ENCODE measurements at places on chromosomes 2 and 18.

GRCh38 chr18:8501044-8501443 lies 108.2 kb upstream of the RAB12 start:
- no peaks in the 10 kb centered on the region for H3K4me1 ChIP-seq
- no peak for DNase-seq
- H3K27ac ChIP-seq: no peak overlapping the region
- no peaks in the 10 kb centered on the region for H3K36me3 ChIP-seq
- H3K27me3 ChIP-seq: no peaks in the 10 kb centered on the region
- no peak overlapping the region for H3K4me3 ChIP-seq

DNA sequence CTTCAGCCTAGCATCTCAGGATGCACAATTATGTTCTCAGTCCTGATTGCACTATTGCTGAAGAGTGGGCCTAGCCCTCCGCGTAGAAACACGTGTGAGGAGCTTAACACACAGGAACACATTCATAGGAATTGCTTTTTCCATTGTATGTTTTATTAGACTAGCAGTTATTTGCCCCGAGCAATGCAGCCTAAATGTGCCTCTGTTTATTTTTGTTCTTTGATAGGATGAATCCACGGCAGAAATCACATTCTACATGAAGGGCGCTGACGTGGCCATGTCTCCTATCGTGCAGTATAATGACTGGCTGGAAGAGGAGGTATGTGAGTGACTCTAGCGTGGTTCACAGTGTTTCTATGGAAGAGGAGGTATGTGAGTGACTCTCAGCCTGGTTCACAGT lies 65.9 kb upstream of the NFATC1 start:
- peaks cover 4% of the 10 kb centered on the region for H3K36me3 ChIP-seq
- H3K4me3 ChIP-seq: no peak overlapping the region
- peaks cover 10% of the 10 kb centered on the region for H3K4me1 ChIP-seq
- H3K27me3 ChIP-seq: no peaks in the 10 kb centered on the region
- no peak overlapping the region for H3K27ac ChIP-seq

DNA sequence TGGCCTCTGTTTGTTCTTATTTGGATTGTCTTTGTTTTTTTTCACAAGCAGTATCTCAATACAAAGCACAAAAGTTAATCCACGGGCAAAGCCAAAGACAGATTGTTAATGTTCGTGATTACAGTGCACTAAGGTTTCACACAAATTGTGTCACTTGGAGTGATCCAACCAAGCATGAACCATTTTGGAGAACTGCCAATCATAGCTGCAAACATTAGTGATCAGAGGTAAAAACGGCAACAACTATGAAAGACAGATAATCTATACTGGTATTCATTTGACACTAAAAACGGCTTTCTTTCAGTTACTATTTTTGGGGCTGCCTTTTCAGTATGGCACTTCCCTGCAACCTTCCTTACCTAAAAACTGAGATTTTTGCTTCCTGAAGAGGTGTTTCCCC lies 213.1 kb upstream of the GULP1 start:
- DNase-seq: no peak
- H3K27ac ChIP-seq: no peak overlapping the region
- H3K36me3 ChIP-seq: no peaks in the 10 kb centered on the region

DNA sequence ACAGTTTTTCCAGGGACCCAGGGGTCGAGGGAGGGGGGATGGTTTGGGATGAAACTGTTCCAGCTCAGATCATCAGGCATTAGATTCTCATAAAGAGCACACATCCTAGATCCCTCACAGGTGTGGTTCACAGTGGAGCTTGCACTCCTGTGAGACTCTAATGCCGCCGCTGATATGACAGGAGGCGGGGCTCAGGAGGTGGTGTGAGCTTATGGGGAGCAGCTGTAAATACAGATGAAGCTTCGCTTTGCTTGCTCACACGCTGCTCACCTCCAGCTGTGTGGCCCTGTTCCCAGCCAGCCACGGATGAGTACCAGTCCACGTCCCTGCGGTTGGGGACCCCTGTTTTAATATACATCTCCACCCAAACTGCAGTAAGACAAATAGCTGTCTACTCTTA lies 204.2 kb downstream of the AGAP1 start:
- no peak overlapping the region for H3K27ac ChIP-seq
- no peaks in the 10 kb centered on the region for H3K36me3 ChIP-seq
- DNase-seq: no peak
- H3K4me3 ChIP-seq: no peak overlapping the region

- no peaks in the 10 kb centered on the region for H3K27me3 ChIP-seq
- peaks cover 13% of the 10 kb centered on the region for H3K36me3 ChIP-seq
- no peak for DNase-seq
- H3K4me3 ChIP-seq: no peak overlapping the region
- peaks cover 9% of the 10 kb centered on the region for H3K4me1 ChIP-seq
- H3K27ac ChIP-seq: peak overlapping the region; percentile 24
Observed at GRCh38 chr2:190478572-190479195, 55.8 kb downstream of the NEMP2 start.

GRCh38 chr2:183495589-183496267 lies 371.5 kb downstream of the NUP35 start:
- H3K27me3 ChIP-seq: no peaks in the 10 kb centered on the region
- no peaks in the 10 kb centered on the region for H3K36me3 ChIP-seq
- H3K27ac ChIP-seq: no peak overlapping the region
- H3K4me1 ChIP-seq: no peaks in the 10 kb centered on the region
- H3K4me3 ChIP-seq: no peak overlapping the region
- no peak for DNase-seq

GRCh38 chr2:5695654-5696403 lies 3.6 kb downstream of the SOX11 start:
- no peak for DNase-seq
- peaks cover 61% of the 10 kb centered on the region for H3K27me3 ChIP-seq

- H3K27me3 ChIP-seq: no peaks in the 10 kb centered on the region
- no peaks in the 10 kb centered on the region for H3K36me3 ChIP-seq
- no peaks in the 10 kb centered on the region for H3K4me1 ChIP-seq
Observed at GRCh38 chr18:67954594-67954993, 438.1 kb upstream of the DSEL start.

- H3K27ac ChIP-seq: no peak overlapping the region
- H3K4me1 ChIP-seq: peaks cover 89% of the 10 kb centered on the region
- peaks cover 4% of the 10 kb centered on the region for H3K27me3 ChIP-seq
- H3K4me3 ChIP-seq: no peak overlapping the region
- H3K36me3 ChIP-seq: peaks cover 6% of the 10 kb centered on the region
- peak; percentile 38 for DNase-seq
Observed at GRCh38 chr2:160324161-160324800, 124.2 kb upstream of the ITGB6 start.

DNA sequence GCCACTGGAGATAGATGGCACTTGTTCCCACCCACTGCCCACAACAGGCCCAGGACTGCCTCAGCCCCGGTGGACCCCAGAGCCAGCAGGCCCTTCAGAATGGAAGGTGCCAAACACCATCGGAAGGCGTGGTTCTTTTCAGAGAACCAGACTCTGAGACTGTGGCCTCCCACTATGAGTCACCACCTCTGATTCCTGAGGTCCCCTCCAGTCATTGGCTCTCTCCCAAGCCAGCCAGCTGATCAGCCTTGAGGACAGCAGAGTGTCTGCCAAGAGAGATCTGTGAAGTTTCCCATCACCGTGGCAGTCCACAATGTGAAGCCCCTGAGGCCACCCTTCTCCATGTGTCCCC lies 10.4 kb upstream of the MAP3K2 start:
- H3K27me3 ChIP-seq: peaks cover 5% of the 10 kb centered on the region
- no peaks in the 10 kb centered on the region for H3K36me3 ChIP-seq
- H3K4me1 ChIP-seq: peaks cover 20% of the 10 kb centered on the region

- no peaks in the 10 kb centered on the region for H3K4me1 ChIP-seq
- H3K36me3 ChIP-seq: no peaks in the 10 kb centered on the region
- no peaks in the 10 kb centered on the region for H3K27me3 ChIP-seq
Observed at GRCh38 chr2:180944372-180944771, 36.0 kb upstream of the UBE2E3 start.

DNA sequence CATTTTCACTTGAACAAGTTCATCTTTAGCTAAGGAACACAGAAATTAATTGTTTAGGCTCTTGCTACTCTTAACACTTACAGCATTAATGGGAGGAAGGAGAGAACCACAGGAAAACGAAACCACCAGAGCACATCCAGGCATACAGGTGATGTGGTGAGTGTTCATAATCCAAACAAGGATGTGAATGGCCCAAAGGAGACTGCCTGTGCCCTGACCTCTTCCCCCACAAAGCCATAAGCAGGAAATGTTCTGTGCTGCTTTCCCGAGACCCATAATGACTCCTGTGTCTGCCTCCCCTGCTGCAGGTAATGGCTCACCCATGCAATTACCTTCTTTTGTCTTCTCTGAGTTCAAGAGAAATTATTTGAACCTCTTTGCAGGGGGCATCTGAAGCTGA lies 295.9 kb upstream of the LINC00305 start:
- H3K36me3 ChIP-seq: no peaks in the 10 kb centered on the region
- H3K27me3 ChIP-seq: no peaks in the 10 kb centered on the region
- no peak overlapping the region for H3K4me3 ChIP-seq
- H3K4me1 ChIP-seq: no peaks in the 10 kb centered on the region
- H3K27ac ChIP-seq: no peak overlapping the region

- no peak overlapping the region for H3K27ac ChIP-seq
- H3K4me3 ChIP-seq: no peak overlapping the region
- H3K36me3 ChIP-seq: no peaks in the 10 kb centered on the region
- no peak for DNase-seq
- H3K27me3 ChIP-seq: no peaks in the 10 kb centered on the region
Observed at GRCh38 chr2:141311430-141311829, 819.4 kb downstream of the LRP1B start.

- H3K27ac ChIP-seq: no peak overlapping the region
- no peaks in the 10 kb centered on the region for H3K27me3 ChIP-seq
Observed at GRCh38 chr2:154093856-154094255, 222.1 kb downstream of the GALNT13 start.

Data from activated T-cell treated with anti-CD3 and anti-CD28 coated beads, Interleukin-2, amount 50 U/mL, for 72 hours (primary cell).